ENCODE measurements at places on chromosomes 12 and 14.

GRCh38 chr12:65949971-65950370, 125.7 kb downstream of the HMGA2 start:
- no peak for DNase-seq

DNA sequence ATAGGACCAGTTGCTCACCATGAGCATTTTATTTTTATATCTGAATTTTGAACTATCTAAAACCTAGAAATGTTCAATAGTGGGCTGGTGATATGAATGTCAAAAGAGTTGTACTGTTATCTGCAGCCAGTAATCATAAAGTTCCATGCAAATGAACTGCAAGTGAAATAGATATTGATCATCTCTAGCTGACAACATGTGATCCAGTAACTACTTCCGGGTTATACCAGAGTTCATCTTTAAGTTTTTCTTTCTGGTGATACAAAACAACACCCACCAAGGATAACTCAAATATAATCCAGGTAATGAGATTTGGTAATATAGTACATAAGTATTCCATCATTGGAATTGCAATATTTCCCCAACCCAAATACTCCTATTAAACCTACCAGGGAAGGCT, 4.1 kb downstream of the IL26 start:
- DNase-seq, result no peak

GRCh38 chr14:104545942-104546501, 33.5 kb upstream of the C14orf180 start:
- no peak for DNase-seq

DNA sequence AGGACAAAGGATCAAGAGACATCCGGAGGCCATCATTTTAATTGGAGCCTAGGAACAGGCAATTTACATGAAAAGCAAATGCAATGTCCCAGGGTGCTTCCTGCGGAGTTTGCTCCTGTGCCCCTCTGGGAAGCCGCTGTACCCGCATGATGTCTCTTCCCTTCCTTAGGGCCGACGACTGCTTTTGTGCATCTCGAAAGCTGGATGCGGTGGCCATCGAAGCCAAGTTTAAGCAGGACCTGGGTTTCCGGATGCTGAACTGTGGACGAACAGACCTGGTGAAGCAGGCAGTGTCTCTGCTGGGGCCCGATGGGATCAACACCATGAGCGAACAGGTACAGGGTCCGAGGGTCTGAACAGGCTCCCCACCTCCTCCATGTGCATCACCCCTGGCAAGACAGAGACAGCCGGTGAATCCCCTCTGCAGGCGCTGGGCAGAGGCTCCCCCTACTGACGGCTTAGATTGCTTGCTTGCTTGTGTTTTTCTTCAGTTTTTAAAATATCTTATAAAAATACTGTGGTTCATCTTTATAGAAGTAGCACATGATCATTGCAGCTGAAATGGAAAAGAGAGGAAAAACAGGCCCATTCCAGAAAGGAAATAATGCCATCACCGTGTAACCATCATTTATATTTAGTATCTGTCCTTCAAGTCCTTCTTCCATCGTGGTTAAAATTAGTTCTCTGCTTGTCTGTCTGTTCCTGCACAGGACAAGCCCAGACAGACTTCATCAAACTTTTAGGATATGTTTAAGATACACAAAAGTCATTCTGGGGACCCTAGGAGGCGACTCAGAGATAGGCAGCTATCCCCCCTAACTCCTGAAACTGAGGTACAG, 75.4 kb upstream of the PWP1 start:
- no peak for DNase-seq

GRCh38 chr12:13670285-13670866, 311.0 kb downstream of the GRIN2B start:
- no peak for DNase-seq

GRCh38 chr14:68828698-68829097, 35.8 kb upstream of the ZFP36L1 start:
- no peak for DNase-seq

- DNase-seq, result no peak
Measured at GRCh38 chr12:18206198-18206597, 55.1 kb upstream of the PIK3C2G start.

- no peak for DNase-seq
Measured at GRCh38 chr14:94386085-94387031, 2.0 kb downstream of the SERPINA1 start.

DNA sequence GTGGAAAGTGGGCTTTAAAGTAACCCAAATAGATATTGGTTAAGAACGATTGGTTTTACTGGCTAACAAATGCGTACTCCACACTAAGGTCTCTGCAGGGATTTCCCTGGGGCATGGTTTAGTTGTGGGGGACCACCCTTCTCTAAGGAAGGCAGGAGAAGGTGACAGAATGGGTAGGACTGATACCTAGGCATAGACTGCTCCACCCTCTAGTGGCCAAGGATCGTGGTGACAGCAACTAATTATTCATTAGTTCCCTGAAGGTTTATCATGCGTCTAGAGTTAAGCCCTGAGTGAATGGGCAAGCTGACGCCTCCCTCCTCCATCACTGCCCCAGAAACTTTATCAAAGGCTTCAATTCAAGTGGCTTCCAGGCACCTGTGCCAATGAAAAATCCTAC, 9.1 kb downstream of the FAM181A start:
- DNase-seq, result no peak

DNA sequence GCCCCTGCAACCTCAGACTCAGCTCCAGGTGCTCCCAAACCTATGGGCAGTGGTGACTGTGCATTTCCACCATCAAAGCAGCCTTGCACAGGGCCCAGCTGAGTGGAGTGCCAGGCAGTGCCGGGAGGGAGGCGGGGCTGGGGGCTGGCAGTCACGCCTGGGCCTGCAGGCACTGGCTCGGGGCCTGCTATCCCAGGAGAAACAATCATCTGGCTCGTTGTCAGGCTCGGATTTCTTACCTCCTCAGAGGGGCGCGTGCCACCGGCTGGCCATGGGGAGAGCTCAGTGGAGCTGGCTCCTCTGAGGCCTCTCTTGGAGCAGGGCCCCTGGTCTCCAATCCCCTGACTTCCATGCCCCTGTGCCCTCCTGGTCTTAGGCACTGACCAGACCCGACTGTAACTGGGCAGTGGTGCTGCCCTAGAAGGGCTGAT, 20.2 kb upstream of the PPP1R13B start:
- DNase-seq, result no peak

GRCh38 chr12:10364815-10365622, 24.8 kb downstream of the KLRK1 start:
- peak; percentile 81 for DNase-seq

- DNase-seq, result no peak
Measured at GRCh38 chr12:59700153-59700450, 104.3 kb downstream of the SLC16A7 start.

DNA sequence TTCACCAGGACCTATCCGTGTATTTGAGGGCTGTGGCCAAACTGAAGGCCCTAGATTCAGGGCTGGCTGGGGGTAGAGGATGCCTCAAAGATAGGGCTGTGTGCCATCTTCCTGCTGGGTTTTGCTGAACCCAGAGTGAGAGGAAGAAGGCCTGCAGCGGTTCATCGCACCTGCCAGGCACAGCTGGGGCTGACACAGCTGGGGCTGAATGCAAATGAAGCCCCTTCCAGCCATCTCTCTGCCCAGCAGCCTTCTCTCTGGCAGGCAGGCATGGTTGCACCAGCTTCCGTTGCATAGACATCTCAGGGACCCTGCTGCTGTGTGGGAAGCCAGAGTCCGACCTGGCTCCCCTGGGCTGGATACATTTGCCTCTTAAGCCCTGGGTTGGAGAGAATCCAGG, 152.4 kb downstream of the TSPAN9 start:
- no peak for DNase-seq

DNA sequence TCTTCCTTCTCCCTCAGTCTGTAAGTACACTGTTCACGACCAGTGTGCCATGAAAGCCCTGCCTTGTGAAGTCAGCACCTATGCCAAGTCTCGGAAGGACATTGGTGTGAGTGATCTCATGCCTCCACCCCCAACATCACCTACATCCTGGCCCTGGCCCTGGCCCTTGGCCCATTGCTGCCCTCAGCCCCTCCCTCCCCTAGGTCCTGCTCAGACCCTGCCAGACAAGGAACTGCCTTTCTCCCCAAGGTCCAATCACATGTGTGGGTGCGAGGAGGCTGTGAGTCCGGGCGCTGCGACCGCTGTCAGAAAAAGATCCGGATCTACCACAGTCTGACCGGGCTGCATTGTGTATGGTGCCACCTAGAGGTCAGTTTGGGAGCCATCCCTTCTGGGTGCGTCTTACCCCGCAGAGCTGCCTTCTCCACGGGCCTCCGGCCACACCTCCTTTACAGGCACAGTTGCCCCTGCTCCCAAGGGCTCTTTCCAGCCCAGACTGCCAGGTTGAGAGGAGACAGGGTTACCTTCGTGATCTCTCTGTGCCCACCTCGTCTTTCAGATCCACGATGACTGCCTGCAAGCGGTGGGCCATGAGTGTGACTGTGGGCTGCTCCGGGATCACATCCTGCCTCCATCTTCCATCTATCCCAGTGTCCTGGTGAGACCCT, 9.2 kb downstream of the DGKA start:
- DNase-seq, result peak; percentile 71

DNA sequence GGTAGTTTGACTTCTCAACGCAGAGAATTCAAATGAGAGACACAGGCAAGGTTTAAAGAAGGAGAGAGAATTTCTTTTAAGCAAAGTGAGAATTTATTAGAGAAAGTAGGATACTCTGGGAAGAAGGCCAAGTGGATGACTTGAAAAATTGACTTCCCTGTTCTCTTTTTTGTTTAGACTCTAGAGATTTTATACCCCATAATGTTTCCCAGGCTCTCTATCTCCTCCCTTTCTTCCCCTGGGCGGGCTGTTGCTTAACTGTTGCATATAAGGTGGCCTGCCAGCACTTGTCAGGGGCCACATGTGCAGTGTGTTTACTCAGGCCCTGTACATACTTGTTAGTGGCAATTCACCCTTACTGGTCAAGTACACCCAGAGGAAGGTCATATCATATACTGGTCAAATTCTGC, 403.7 kb downstream of the SLC6A15 start:
- no peak for DNase-seq

- peak; percentile 12 for DNase-seq
Measured at GRCh38 chr12:132084621-132085290, 59.4 kb downstream of the DDX51 start.

All from right renal pelvis (tissue), 4 donors.